Fibroblast of the aortic adventitia (primary cell): ENCODE measurements at places on chromosomes 16 and 17. TPM values are rescaled to one million over a fixed set of nuclear protein-coding genes. Genes with fewer than 3 reads are reported as not detected.

ABCC3 gene
- total RNA-seq, result 1.4 and 12.5 TPM in 2 replicates

LITAFD gene
- not detected in 2 replicates for total RNA-seq

CPPED1 gene
- total RNA-seq, result 3.6 and 11.1 TPM in 2 replicates

PTRH2 gene
- total RNA-seq, result 21.6 and 21.7 TPM in 2 replicates

SLC39A11 gene
- 15.8 and 30.5 TPM in 2 replicates for total RNA-seq

SEPTIN12 gene
- total RNA-seq, result not detected in 2 replicates

RNF167 gene
- 17.2 and 26.4 TPM in 2 replicates for total RNA-seq

FGF11 gene
- total RNA-seq, result 0.36 and 1.7 TPM in 2 replicates

MYO15A gene
- total RNA-seq, result 0.45 and 1.6 TPM in 2 replicates

HBM gene
- total RNA-seq, result not detected in 2 replicates

KRT33A gene
- not detected in 2 replicates for total RNA-seq

DYNLRB2 gene
- total RNA-seq, result not detected in 2 replicates
